SHP77 (cell line): ENCODE measurements at places on chromosomes 2 and 18.

- no peak for DNase-seq
Observed at GRCh38 chr18:79599441-79599931, 80.1 kb upstream of the CTDP1 start.

DNA sequence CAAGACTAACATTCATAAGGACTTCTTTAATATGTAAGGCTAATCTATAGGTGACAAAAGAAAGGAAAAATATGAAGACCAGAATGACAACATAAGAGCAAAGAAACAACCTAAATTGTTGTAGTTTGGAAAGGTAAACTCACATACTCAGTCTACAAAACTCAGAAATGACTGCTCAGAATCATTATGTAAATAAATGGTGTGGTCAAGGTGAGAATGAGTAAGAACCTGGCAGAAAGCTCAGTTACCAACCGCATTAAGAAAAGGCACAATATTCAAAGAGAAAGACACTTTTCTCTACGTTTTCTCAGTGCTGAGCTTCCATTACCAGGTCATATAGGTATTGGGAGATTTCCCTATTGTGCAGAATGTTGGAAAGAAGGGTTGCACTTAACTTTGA lies 15.8 kb downstream of the ATF2 start:
- no peak for DNase-seq

GRCh38 chr2:160494201-160494644 lies 616 bp upstream of the RBMS1 start:
- DNase-seq = no peak

DNA sequence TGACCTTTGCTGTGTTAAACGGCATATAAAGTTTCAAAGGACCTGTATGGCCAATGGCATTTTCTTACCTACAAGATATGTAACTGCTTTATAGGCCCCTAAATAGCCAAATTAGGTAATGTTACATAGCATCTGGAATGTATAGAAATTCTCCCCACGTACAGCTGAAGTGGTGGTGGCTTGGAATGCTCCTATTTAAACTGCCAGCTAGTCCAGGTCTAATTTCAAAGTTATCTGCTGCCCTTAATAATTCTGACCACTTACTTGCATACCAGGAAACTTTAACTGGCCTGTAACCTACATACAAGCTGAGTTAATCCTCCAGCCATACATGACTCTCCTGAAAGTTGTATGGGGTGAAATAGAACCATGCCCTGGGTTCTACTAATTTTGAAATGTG lies 1.3 kb downstream of the KIAA2012 start:
- no peak for DNase-seq

DNA sequence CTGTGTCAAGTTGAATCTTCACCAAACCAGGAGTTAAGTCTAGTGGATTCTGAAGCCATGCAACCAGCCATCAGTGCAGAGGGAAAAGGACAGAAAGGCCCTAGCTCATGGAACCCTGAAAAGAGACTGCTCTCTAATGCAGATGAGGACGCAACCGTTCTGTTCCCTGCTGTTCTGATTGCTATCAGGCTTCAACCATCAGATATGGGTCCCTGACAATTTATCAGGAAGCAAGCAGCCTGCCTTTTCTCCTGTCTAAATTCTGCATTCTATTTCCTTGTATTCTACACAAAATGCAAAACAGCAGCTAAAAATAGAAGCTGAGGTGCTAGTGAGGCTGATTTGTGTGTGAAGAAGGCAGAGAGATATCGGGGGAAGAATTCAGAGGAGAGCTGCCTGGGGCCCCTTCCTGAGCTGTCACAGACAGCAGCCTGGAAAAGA lies 68.4 kb upstream of the RTN4 start:
- no peak for DNase-seq

DNA sequence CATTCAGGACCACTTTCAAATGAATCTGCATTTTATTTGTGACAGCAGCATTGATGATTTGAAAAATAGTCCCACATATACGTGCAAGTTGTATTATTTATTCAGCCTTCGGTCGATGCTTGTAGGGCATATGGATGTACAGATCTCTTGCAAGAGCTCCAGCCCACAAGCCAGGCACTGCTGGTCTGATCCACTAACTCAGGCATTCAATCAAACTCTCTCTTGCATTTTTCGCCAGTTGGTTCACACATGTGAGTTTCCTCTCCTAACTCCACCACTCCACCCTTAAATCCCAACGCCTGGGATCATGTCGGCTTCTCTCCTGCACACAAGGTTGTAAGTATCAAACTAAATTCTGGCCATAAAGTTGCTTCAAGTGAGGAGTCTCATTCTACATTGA lies 318.7 kb downstream of the CYP26B1 start:
- no peak for DNase-seq

DNA sequence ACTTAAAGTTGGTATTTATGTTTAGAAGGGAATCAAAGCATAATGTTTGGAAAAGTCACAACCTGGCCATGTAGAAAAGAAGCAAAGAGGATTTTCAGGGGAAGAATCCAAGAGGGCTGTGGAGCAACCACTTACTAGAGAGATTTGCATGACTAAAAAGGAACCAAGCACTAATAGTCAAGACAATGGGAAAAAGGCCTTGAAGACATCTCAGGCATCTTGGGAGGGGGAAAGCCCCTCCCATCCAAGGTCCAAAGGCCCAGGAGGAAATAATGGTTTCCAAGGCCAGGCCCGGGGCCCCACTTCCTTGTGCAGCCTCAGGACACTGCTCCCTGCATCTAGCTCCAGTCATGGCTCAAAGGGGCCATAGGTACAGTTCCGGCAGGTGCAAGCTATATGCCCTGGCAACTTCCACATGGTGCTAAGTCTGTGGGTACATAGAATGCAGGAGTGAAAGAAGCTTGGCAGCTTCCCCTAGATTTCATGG lies 128.1 kb downstream of the EIPR1 start:
- no peak for DNase-seq

- DNase-seq = no peak
Observed at GRCh38 chr2:158357699-158358098, 98.9 kb downstream of the CCDC148 start.

GRCh38 chr18:49152885-49153284 lies 202.1 kb upstream of the SMAD7 start:
- no peak for DNase-seq

DNA sequence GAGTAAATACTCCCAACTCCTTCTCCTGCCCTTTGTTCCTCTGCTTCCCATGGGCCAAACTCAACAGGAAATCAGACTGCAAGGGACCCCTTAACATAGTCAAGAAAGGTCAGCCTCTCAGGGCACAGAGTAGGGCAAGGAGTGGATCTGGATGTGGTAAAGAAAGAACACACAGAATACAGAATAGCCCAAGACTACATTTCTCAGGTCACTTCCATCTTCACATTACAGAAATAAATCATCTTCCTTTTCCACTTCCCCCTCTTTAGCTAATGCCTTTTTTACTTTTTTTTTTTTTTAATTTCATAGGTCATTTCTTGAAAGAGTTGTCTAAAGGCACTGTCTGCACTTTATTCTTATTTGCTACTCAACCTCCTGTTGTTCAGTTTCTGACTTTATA lies 558.3 kb downstream of the TNS1 start:
- DNase-seq = no peak

GRCh38 chr2:219045937-219046550 lies 4.7 kb upstream of the CFAP65 start:
- DNase-seq = no peak

- DNase-seq = peak; percentile 28
Observed at GRCh38 chr2:84495539-84496146, 20.7 kb upstream of the DNAH6 start.

DNA sequence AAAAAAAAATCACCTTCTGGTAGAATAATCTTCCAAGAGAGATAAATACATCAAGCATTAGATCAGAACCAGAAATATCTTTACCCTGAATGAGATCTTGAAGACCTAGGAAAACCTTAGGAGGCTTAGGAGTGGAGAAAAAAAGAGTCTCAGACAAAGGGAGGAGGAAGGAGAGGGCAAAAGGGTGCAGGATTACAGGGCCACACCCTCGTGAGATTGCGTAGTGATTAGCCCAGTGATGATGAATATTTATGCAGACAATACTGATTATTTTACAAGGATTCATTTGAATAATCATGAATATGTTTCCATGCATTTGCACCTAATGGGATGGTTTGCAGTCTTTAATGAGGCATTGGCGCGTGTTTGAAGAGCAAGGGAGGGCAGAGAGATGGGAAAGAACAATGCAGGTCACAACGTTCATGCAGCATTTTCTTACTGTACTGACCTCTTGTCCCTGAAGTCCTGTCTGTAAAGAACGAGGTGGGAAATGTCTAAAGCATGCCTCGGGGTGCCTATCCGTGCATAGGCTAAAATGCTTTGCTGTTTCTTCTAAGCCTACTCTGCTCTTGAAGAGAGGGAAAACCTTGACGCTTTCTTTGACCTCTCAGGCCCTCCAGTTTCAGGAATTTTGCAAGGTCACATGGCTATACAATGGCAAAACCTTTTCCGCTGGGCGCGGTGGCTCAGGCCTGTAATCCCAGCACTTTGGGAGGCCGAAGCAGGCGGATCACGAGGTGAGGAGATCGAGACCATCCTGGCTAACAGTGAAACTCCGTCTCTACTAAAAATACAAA lies 18.6 kb upstream of the ZNF532 start:
- DNase-seq = no peak

DNA sequence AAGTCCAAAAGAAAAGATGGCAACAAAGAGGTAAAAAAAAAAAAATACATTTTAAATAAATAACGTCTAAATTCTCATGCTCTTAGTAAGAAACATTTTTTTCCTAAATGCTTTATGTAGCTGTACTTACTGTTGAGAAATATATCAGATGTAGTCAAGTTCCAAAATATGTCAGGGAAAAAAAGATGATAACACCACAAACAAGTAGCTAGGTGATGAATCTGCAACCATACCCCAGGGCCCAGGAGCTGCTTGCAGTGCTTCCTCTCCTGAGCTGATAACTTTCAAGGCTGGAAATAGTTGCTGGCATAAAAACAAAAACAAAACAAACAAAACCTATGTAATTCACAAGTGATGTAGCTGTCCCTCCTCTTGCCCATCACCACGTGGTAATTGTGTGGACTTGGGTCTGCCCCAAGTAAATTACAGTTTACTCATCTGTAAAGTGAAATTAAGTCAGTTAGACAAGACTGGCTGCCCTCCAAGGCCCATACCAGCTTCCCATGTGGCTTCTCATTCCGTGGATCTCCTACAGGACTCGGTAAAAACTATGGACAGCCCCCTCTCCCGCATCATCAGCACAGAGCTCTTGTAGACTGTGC lies 82.6 kb downstream of the SP100 start:
- DNase-seq = no peak

- no peak for DNase-seq
Observed at GRCh38 chr2:239150125-239151011, 250.5 kb downstream of the HDAC4 start.

DNA sequence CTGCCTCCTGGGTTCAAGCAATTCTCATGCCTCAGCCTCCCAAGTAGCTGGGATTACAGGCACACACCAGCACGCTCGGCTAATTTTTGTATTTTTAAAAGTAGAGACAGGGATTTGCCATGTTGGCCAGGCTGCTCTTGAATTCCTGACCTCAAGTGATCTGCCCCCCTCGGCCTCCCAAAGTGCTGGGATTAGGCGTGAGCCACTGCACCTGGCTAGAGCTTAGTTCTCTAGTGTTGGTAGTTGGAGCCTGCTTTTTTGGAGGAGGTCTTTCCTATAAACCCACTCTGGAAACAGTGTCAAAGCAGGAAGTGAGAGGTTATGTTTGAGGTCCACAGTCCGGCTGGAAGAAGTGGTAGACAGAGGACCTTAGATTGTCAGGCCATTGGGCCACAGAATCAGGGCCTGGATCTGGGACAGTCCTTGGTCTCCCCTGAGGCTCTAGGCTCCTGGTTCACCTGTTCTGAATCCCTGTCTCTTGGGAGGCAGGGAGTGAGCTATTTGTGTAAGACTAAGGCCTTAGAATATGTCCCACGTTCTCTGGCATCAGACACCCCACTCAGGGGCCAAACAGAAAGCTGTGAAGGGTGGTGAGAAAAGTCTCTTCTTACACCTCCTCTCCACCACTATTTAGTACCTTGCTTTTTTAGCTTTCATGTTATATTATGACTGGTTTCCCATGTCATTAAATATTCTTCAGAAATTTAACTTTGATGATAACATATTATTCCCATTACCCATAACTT lies 34.5 kb downstream of the PCBP1 start:
- no peak for DNase-seq

DNA sequence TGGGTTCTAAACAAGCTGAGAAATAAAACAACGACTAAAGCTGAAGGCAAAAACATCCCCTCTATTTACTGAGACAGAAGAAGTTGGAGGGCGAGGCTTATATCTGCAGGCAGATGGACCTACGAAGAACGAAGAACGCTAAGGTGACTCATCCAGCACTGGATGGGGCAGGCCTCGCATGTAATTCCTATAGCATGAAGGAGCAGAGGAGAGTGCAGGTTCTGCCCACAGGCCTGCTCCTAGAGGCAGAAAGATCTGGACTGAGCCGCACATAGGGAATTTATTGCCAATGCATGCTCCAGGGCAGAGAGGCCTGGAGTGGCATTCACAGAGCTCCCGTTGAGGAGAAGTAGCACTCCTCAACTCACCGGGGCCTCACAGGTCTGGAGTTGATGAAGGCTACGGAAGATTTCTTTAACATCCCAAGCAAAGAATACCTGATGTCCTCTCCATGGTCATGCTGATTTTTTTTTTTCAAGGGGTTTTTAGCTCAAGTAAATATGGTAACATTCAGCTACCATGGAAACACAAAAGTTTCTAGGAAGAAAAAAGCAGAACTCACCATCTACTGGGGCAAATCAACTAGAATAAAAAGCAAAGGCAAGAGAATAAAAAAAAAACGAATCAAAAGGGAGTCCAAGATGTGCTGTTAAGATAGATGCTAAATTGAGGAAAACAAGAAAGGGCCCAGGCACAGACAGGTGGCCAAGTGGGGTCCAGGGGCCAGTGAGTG lies 10.4 kb upstream of the METTL21A start:
- DNase-seq = no peak

DNA sequence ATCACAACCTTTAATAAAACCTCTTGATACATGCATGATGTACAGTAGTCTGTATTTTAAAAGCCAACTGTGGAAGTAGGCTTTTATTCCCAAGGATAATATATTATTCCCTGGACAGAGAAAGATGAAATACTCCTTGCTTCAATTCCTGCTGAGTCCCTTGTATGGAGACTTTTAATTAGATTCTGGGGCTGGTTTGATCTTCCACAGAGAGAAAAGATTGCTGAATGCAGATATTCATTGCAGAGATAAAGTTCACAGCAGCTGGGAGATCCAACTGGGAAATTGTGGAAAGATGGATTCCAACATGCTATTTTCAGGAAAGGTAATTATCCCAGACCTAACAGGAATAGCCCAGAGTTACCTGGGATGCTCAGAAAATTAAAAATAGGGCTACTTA lies 607.0 kb upstream of the HS6ST1 start:
- no peak for DNase-seq

DNA sequence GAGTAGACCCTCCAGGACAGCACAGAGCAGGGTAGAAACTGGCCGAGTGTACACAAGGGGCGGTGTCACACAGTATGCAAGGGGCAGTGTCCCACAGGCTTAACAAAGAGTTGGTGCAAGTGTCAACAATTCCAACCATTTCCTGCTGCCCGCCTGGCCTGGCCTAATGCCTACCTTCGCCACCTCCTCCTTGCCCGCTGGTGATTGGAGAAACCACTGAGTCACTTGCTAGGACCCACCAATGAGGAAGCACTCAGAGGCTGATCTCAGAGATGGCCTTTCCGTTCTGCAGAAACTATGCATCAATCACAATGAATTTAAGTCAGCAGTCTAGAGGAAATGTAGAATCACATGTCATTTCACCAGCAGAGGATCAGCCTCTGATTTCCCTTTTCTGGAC lies 263.3 kb upstream of the PKDCC start:
- DNase-seq = no peak
